CD4-positive, alpha-beta T cell treated with Interleukin-15 for 4 hours (primary cell): ENCODE measurements at places on chromosomes 7 and 10.

DNA sequence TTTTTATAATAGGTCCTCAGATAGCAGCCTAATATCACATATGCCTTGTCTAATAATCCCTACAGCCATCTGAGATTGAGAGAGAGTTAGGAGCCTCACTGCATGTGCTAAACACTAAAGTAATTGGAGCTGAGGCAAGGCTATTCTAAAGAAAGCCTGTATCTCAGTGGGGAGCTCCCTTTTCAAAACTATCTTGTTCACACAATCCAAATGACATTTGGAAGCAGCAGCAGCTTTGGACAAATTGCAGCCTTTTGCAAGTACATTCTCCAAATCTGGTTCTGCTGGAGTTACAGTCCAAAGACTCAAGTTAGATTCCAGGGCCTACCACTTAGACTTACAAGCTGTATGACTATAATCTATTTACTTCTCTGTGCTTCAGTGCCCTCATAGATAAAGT is 104.5 kb downstream of the MACC1 start:
- no peak for DNase-seq

GRCh38 chr10:73110345-73110849 is at the start of gene NUDT13:
Gene NUDT13, plus strand, starts transcription at chr10:73110455. Its CDS starts 3,911 bp downstream, at chr10:73114366.
- peak; percentile 66 for DNase-seq

GRCh38 chr7:17384400-17384799 is 85.9 kb downstream of the AHR start:
- DNase-seq = no peak

DNA sequence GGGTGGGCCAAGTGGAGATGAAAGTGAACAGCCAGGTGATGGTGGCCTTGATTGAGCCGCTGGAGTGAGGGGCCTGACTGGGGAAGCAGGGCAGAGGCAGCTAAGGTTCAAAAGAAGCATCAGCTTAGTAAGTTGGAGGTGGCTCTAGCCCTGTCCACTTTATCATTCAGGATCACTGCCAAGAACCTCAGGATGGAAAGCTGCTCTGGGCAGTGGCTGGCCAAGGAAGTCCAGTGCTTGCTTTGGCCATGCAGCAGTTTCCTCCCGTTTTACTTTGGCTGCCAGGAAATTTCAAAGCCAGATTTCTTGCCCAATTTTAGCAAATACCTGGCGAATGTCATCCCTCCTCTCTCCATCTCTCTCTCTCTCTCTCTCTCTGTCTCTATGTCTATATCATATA is 384.9 kb downstream of the PLXNA4 start:
- no peak for DNase-seq

DNA sequence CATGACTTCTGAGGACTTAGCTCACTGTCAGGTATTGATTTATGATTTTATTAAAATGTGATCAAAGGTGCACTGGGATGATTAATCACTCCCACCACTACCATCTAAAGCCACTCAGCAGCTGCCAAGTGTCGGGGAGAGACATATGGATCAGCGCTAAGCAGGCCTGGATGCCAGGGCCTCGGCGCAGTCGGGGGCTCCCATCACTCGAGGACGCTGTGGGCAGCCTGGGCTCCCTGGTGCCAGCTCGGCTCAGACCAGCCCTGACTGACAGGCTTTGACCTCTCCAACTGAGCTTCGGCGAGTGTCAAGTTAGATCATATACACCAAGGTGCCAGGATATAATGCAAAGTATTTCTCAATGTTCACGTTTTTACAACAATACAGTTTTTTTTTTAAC is 267.7 kb downstream of the ACTR3B start:
- no peak for DNase-seq

- no peak for DNase-seq
Observed at GRCh38 chr10:130636313-130636930, 500.2 kb downstream of the GLRX3 start.

GRCh38 chr7:157715071-157715937 is 378.5 kb downstream of the DNAJB6 start:
- DNase-seq = no peak

DNA sequence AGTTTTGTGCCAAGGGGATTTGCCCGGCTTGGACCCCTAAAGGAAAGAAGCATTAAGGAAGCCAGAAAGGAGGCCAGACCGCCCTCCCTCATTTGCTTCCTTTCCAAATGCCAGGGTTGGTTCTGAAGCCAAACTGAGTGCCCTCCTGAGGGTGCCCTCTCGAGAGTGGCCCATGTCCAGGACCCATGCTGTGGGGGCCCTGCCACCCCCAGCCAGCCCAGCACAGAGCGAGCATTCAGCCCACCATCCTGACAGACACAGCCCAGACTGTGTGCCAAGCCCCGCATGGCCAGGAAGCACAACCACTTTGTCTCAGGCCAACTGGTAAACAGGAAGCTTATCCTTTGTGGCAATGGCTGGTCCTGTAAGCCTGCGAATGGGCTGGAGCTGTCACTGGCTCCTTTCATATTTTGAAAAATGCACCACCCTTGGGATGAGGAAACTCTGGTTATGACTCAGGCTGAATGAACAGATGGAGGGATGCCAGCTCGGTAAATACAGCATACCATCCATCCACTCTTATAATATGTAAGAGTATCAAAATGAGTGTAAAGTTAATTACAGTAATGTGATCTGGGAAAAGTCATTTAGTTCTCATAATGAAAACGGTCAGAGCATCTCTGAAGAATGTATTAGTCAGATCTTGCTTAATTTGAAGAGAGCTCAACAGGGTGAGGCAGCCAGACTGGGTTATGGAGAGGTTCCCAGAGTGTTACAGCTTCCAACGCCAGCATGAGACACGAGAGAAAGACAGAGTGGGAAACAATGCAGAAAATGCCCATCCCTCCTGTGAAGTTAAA is 65.0 kb downstream of the STK17A start:
- peak; percentile 40 for DNase-seq

- no peak for DNase-seq
Observed at GRCh38 chr7:20514364-20514763, 101.1 kb upstream of the ABCB5 start.

GRCh38 chr10:117537904-117538524 is 4.5 kb upstream of the EMX2 start:
- no peak for DNase-seq

GRCh38 chr10:127998501-127999144 is 91.7 kb downstream of the PTPRE start:
- DNase-seq = no peak

DNA sequence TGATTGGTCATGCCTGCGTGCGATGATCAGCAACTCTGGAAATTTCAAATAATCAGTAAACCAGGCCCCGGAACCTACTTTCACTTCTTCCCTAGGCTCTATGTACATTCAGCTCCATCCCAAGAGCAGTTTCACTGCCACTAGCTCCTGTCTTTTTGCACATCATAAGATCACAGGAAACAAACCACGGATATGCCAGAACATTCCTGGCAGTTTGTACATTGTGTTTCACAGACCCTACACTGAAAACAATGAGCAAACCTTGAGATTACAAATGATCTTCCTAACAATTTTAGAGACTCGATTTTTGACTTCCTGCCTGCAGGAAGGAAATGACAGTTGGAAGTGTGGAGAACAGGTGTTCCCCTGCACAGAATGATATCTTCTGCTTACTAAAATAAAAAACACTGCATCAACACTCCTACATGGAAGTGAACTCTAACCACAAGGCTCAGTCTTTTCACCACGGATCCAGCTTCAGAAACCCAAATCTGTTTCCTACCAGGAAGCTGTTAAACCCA is 7.6 kb upstream of the TMEM236 start:
- DNase-seq = no peak

DNA sequence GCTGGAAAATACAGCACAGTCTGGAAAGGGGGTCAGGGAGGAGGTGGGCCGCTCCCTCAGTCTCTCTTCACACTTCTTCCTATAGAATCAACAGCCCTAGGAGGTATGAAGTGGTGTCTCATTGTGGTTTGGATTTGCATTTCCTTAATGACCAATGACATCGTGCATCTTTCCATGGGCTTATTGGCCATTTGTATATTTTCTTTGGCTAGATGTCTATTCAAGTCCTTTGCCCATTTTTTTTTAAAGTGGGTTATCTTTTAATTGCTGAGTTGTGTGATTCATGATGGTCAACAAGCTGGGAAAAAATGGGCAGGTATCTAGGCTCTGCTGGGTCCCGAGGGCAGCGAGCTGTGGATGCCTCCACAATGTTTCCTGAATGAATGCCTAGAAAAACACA is 29.1 kb downstream of the TMEM130 start:
- no peak for DNase-seq

- no peak for DNase-seq
Observed at GRCh38 chr10:108801775-108802517, 1121.4 kb downstream of the XPNPEP1 start.

GRCh38 chr7:111242141-111242755 is 151.3 kb downstream of the LRRN3 start:
- DNase-seq = no peak

GRCh38 chr10:108782411-108782810 is 1140.9 kb downstream of the XPNPEP1 start:
- no peak for DNase-seq

- peak; percentile 9 for DNase-seq
Observed at GRCh38 chr7:128830231-128831177, at the start of gene FLNC. Gene FLNC, plus strand, starts transcription at chr7:128830406. Its CDS starts 232 bp downstream, at chr7:128830638.

DNA sequence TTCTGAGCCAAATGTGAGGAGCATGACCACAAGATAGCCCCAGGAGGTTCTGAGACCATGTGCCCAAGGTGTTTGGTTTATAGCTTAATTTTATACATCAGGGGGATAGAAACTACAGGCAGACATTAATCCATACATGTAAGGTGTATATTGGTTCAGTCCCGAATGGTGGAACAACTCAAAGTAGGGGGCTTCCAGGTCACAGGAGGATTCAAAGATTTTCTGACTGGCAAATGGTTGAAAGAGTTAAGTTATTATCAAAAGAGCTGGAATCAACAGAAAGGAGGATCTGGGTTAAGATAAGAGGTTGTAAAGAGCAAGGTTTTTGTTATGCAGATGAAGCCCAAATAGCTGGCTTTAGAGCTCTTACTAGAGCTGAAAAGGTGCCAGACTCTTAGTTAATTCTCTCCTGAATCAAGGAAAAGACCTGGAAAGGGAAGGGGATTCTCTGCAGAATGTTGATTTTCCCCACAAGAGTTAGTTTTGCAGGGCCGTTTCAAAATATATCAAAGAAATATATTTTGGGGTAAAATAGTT is 640.0 kb downstream of the IPMK start:
- no peak for DNase-seq
